ENCODE measurements at places on chromosomes 12 and 14.

- no peak for DNase-seq
These were observed 1.9 kb upstream of the SLCO1A2 start for GRCh38 chr12:21336656-21337055.

- no peak for DNase-seq
These were observed 38.5 kb upstream of the FGF6 start for GRCh38 chr12:4483885-4484823.

GRCh38 chr12:43842259-43842658 is 6.4 kb downstream of the TMEM117 start:
- no peak for DNase-seq

GRCh38 chr12:58046271-58046670 is 104.9 kb downstream of the ATP23 start:
- DNase-seq = no peak

DNA sequence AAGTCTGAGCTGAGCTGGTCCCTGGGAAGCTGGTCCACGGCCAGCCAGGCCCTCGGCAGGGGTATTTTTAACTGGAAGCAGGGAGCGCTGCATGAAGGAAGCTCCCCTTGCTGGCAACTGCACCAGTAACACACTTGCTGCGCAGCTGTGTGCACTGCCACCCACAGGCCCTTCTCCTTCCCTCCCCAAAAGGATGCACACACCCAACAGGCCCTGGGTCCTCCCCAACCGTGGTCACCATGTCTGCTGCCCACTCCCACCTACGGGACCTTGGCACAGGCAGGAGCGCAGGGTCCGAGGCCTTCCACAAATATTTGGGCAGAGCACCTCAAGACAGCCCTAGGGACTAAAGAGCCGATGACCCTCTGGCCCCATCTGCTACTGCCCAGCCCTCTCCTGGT is 157.0 kb upstream of the PRMT8 start:
- DNase-seq = no peak

DNA sequence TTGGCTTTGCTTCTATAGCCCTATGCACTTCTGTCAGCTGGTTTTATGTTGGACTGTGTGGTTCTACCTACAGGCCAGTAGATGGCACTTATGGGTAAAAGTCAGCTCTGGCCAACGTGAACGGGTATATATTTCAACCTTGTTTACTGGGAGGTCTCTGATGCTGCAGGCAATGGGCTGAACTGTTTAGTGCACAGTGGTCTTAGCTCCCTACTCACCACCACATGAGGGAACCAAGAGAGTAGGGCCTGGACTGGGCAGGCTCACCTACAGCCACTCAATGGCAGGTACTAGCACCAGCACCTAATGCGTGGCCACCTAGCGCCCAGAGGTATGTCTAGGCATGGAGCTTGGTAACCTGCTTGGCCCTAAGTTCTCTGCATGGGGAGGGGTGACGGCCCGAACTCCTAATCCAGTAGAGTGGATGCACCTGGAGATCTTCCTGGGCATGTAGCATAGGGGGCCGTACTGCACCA is 481.8 kb downstream of the TMEM117 start:
- no peak for DNase-seq

DNA sequence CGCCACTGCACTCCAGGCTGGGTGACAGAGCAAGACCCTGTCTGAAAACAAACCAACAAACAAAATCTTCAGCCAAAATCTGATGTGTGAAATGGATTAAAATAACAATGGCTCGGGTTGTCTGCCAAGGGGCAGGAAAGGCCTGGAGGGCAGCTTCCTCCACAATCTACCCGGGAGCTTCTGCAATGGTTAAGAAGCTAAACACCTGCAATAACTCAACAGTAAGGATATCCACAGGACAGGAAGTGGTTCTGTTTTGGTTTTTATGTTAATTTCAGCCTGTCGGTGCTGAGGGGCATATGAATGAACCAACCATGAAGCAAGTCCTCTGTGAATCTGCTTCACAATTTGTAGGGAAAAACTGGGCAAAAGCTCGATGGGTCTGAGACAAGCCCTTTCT is 34.4 kb downstream of the RAD52 start:
- DNase-seq = no peak

DNA sequence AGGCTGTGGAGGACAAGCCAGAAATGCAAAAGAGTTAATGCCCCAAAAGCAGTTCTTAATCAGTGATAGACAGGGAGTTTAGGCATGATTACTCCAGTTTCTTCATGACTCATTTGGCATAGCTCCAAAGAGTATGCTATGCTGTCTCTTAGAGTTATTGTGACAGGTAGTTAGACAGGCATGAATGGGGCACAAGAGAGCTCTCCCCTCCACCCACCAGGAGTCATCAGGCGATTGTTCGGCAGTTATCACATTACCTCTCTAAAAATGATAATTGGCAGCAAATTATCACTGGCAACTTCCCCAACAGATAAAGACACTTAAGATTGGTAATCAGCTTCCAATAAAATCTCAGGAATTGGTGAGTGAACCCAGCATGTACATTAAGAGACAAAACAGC is 320.1 kb downstream of the DAD1 start:
- no peak for DNase-seq

DNA sequence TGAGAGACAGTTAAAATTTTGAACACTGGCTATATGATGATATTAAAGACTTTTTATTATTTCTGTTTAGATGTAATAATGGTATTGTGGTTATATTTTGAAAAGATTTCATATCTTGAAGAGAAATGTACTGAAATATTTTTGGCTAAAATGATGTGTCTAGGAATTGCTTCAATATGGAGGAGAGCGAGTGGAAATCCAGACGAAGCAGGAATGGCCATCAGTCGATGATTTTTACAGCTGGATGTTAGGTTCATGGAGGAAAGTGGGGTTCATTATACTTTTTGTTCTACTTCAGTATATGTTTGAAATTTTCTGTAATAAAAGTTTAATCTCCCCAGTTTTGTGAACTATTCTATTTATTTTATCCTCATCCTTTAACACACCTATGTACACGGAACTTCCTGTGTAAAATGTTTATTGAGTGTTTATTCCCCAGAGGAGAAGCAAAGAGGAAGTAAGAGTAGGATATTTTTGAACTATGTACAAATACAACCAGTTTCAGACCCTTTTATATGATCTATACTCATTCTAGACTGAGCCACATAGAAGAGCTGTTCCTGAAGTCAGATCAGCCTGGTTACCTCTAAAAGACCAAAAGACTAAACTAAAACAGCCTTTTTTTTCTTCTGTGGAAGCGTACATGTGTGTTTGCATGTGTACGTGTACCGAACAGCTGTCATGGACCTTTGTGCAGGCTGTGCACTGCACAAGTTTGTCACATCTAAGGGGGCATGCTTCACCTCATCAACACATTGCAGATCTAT is 211.0 kb upstream of the NUDT4 start:
- DNase-seq = no peak

DNA sequence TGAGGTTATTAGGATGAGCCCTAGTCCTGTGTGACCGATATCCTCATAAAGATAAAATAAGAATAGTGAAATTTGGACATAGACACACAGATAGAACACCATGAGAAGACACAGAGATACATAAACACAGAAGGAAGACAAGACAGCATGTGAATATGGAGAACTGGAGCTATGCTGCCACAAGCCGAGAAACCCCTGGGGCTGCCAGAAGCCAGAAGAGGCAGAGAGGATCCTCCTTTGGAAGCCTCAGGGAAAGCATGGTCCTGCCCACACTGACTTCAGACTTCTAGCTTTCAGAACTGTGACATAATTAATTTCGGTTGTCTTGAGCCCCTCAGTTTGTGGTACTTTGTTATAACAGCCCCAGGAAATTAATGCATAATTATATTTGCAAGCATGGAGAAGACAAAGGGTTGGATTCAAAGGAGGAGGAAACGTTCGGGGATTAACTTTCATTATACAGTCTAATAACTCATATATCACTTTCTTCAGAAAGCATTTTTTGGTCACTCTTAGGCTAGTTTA is 1501.8 kb upstream of the FLRT2 start:
- DNase-seq = no peak

Data from stimulated activated CD4-positive, alpha-beta T cell treated with anti-CD3 and anti-CD28 coated beads, Interleukin-2, amount 100 ng/mL, for 48 hours (primary cell).